ENCODE measurements at places on chromosomes 16 and 17. TPM values are rescaled to one million over a fixed set of nuclear protein-coding genes. Genes with fewer than 3 reads are reported as not detected.

DNA sequence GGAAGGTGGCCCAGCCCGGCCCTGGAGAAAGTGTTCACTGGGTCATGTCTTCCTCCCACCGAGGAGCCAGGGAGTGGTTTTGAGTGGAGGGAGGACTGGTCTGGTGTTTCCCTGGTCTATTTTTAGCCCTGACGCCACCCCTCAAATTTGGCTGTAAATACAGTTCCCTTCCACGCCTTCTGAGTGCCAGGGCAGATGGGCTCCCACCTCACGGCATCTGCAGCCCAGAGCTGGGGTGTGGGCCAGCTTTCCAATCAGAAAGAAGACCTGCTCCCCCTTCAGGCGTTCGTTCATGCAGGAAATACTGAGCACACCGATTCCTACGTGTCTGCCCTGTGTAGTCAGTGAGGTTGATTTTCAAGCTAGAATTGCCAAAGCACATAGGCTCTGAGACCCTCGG lies 53.7 kb downstream of the SNX20 start:
- no peaks in the 10 kb centered on the region for H3K27me3 ChIP-seq
- H3K36me3 ChIP-seq = peaks cover 14% of the 10 kb centered on the region
- H3K27ac ChIP-seq = no peak overlapping the region

GRCh38 chr17:75645889-75646637 lies 12.8 kb downstream of the SMIM5 start:
- H3K4me1 ChIP-seq = peaks cover 43% of the 10 kb centered on the region
- H3K36me3 ChIP-seq = peaks cover 19% of the 10 kb centered on the region
- peak overlapping the region; percentile 91 for H3K27ac ChIP-seq

DNA sequence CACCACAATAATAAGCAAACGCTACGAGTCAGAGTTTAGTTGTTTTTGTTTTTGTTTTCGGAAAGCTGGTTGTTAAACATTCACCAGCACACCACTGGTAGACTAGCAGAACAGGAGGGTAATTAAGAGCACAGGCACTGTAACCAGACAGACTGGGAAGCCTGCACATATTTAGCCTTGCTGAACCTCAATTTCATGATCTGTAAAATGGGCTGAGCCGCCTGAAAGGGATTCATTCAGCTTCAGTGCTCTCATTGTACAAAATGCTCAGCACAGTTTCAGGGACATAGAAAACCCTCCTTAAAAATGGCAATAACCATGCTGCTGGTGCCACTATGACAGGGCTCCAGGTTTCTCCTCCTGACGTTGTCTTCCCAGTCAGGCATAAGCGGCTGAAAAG lies 66.4 kb downstream of the TMEM114 start:
- H3K4me1 ChIP-seq = no peaks in the 10 kb centered on the region
- H3K36me3 ChIP-seq = no peaks in the 10 kb centered on the region
- no peaks in the 10 kb centered on the region for H3K27me3 ChIP-seq
- no peak for DNase-seq
- no peak overlapping the region for H3K4me3 ChIP-seq

DNA sequence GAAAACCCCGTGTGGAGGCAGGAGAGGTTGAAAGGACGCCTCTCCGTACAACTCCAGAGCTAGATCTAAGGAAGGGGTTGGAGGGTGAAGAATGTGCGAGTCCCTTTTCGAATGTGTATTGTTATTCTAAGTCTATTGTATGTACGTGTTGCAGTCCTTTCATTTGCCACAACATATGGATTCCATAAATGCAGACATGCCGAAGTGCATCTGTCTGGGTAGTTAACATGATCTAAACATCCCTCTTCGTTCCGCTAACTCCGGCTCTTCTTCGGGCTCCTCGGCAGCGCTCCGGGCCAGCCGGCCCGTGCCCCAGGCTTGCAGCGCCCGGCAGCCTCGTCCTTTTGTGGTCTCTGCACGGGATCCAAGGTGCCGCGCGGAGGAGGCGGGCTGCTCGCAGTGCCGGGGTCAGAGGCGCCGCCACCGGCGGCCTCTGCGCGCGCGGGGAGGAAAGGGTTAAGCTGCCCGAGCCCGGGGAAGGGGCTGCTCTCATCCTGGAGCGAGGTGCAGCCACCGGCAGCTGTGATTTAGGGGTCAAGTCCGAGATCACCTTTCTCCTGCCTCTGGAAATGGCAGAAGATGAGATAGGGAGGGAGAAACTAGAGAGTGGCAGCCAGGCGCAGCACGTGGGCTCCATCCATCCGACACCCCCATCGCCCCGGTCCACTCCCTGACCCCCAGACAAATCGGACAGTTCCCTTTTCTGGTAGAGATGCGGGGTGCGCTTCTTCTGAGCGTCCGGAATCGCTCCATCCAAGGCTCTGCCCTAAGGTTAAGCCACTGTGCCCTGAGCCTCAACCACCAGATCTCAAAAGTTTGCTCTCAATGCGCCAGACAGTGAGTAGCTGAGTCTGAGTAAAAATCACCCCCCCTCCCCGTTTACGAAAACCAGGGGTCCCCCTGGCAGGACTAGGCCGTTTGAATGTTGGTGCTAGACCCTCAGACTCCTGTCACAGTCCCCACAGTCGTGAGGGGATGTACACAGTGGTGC lies 15.1 kb upstream of the ZFHX3 start:
- peaks cover 11% of the 10 kb centered on the region for H3K27me3 ChIP-seq
- H3K36me3 ChIP-seq = no peaks in the 10 kb centered on the region
- peak overlapping the region; percentile 17 for H3K4me3 ChIP-seq
- DNase-seq = peak; percentile 85

MPP2 gene
- total RNA-seq = 0.46 TPM

SYNGR2 gene
- 240 TPM for total RNA-seq

DNA sequence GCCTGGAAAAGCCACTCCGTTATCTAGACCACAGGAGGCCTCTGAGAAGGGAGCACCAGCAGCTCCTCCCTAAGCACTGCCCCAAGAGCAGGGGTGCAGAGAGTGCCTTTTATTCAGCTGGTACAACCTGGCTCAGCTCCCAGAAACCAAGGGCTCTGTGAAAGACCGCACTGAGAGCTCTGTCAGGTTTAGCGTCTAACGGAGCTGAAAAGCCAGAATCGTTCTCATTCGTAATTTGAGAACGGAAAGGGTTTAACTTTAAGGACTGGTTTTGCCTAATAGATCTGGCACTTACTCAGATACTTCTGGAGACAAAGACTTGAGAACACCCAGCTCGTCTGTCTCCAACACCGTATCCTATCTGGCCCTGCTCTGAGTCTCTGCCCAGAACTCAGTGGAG lies 13.5 kb downstream of the MPG start:
- H3K4me3 ChIP-seq = no peak overlapping the region
- H3K36me3 ChIP-seq = peaks cover 48% of the 10 kb centered on the region
- H3K27ac ChIP-seq = no peak overlapping the region
- H3K4me1 ChIP-seq = no peaks in the 10 kb centered on the region

DNA sequence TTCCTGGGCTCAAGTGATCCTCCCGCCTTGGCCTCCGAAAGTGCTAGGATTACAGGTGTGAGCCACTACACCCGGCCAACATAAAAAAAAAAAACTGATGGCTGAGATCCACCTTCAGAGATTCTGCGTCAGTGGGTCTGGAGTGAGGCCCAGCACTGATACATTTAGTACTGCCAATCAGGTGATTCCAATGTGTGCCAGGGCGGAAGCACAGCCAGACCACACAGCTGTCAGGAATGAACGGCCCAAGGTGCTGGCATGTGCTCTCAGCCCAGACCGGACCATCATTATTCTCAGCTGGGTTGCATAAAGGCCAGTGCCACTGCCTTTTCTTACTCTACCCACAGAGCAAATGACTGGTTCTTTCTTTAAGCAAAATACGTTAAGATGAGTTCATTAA lies 1.2 kb upstream of the BCO1 start:
- no peak for DNase-seq
- no peaks in the 10 kb centered on the region for H3K27me3 ChIP-seq
- H3K4me3 ChIP-seq = no peak overlapping the region
- H3K4me1 ChIP-seq = peaks cover 4% of the 10 kb centered on the region
- no peaks in the 10 kb centered on the region for H3K36me3 ChIP-seq

DNA sequence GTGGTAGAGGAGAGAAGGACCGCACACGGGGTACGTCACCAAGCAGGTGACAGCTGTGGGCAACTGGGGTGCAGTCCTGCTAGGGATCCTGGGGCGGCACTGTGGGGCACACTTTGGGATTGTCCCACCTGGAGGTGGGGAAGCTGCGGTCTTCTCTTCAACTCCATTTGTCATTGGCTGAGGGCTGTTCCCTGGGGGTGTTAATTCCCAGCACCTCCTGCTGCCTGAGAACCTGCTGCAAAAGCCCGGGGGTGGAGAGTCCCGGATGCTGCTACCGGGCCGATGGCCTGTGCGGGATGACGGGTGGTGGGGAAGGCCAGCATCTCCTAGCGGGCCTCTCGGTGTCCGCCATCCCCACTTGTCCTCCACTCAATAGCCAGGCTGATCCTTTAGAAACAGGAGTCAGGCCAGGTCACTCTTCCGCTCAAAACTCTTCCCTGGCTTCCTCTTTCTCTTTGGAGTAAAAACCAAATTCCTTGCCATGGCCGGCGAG lies 100.2 kb downstream of the CYLD start:
- H3K36me3 ChIP-seq = no peaks in the 10 kb centered on the region
- no peak overlapping the region for H3K27ac ChIP-seq
- H3K4me3 ChIP-seq = no peak overlapping the region
- peaks cover 5% of the 10 kb centered on the region for H3K4me1 ChIP-seq
- H3K27me3 ChIP-seq = no peaks in the 10 kb centered on the region

DNA sequence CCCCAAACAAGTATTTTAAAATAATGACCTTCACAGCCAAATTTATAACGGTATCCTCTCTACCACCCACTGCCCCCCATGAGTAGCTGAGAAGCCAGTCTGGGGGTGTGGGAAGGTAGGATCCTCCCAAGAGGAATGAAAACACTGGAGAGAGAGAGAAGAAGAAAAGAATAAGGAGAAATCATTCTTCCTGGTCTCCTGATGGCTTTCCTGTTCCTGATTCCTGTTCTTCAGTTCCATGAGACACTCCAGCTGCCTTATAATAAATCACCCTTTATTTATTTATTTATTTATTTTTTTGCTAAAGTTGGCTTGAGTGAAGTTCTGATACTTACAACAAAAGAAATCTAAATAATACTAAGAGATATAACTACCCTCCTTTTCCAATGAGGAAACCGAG lies 56.4 kb upstream of the FAM20A start:
- no peak overlapping the region for H3K4me3 ChIP-seq
- H3K27ac ChIP-seq = no peak overlapping the region
- DNase-seq = no peak
- H3K27me3 ChIP-seq = no peaks in the 10 kb centered on the region
- no peaks in the 10 kb centered on the region for H3K4me1 ChIP-seq

GRCh38 chr17:39739885-39740356 lies 2.2 kb downstream of the GRB7 start:
- H3K36me3 ChIP-seq = peaks cover 4% of the 10 kb centered on the region
- no peaks in the 10 kb centered on the region for H3K27me3 ChIP-seq
- peak overlapping the region; percentile 59 for H3K4me3 ChIP-seq
- peak overlapping the region; percentile 76 for H3K27ac ChIP-seq
- peaks cover 49% of the 10 kb centered on the region for H3K4me1 ChIP-seq

DNA sequence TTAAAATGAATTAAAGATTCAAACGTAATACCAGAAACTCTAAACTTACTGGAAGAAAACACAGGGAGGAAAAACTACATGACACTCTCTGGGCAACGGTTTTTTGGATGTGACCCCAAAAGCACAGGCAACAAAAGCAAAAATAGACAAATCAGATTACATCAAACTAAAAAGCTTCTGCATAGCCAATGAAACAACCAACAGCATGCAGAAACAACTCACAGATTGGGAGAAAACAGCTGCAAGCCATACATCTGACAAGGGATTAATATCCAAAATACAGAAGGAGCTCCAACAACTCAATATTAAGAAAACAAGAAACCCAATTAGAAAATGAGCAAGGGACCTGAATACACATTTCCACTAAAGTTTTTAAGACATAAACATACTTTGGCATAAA lies 69.2 kb upstream of the ALOX12 start:
- H3K27ac ChIP-seq = no peak overlapping the region
- no peaks in the 10 kb centered on the region for H3K27me3 ChIP-seq
- H3K4me3 ChIP-seq = no peak overlapping the region
- H3K36me3 ChIP-seq = no peaks in the 10 kb centered on the region
- no peaks in the 10 kb centered on the region for H3K4me1 ChIP-seq

SP6 gene
- total RNA-seq = 2.1 TPM

SMARCD2 gene
- 122 TPM for total RNA-seq

GRCh38 chr17:16491703-16492612 lies at the start of gene LRRC75A:
Gene LRRC75A (minus strand): TSS chr17:16492193. CDS start chr17:16491990, 203 bp downstream.
- H3K27me3 ChIP-seq = no peaks in the 10 kb centered on the region
- H3K4me1 ChIP-seq = peaks cover 25% of the 10 kb centered on the region
- peak; percentile 28 for DNase-seq
- H3K36me3 ChIP-seq = no peaks in the 10 kb centered on the region

- DNase-seq = no peak
- no peaks in the 10 kb centered on the region for H3K4me1 ChIP-seq
- H3K4me3 ChIP-seq = no peak overlapping the region
- H3K27me3 ChIP-seq = no peaks in the 10 kb centered on the region
Measured at GRCh38 chr17:79678091-79678735, 52.5 kb upstream of the ENPP7 start.

DNA sequence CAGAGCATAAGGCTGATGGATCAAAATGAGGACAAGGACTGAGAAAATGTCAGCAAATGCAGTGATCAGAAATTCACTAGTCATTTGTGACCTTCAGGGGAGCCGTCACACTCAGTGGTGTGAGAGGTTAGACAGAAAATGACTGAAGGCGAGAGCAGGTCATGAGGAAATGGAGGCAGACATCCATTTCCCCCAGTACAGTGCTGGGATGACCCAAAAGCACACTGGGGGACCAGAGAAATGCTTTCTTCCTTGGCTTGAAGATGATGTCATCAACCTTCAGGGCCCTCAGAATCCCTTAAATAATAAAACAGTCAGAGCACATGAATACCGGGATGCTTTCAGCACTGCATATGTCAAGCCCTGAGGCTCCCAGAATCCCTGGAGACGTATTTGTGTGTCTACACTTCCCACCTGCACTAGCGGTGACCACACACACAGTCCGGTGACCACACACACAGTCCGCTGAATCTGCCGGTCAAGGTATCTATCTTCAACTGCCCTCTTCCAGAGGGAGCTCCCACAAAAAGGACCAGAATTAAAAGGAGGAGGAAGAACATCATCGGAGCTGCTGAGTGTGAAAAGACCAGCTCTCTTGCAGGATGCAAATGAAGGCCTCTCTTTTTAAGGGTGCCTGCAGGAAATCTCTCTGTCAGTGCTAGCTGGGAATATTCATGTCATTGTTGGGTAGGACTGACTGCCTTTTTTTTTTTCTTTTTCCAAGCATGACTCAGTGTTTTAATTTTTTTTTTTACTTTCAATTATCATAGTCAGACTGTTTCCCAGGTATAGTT lies 8.2 kb downstream of the UBE2O start:
- peaks cover 17% of the 10 kb centered on the region for H3K4me1 ChIP-seq
- no peaks in the 10 kb centered on the region for H3K36me3 ChIP-seq
- no peaks in the 10 kb centered on the region for H3K27me3 ChIP-seq
- no peak overlapping the region for H3K4me3 ChIP-seq

RNU2-1 gene
- total RNA-seq = 5,003 TPM

KRT28 gene
- total RNA-seq = not detected

Data from upper lobe of left lung (tissue), 6 donors.